ENCODE measurements at places on chromosomes 6 and 20. TPM values are rescaled to one million over a fixed set of nuclear protein-coding genes. Genes with fewer than 3 reads are reported as not detected.

DNA sequence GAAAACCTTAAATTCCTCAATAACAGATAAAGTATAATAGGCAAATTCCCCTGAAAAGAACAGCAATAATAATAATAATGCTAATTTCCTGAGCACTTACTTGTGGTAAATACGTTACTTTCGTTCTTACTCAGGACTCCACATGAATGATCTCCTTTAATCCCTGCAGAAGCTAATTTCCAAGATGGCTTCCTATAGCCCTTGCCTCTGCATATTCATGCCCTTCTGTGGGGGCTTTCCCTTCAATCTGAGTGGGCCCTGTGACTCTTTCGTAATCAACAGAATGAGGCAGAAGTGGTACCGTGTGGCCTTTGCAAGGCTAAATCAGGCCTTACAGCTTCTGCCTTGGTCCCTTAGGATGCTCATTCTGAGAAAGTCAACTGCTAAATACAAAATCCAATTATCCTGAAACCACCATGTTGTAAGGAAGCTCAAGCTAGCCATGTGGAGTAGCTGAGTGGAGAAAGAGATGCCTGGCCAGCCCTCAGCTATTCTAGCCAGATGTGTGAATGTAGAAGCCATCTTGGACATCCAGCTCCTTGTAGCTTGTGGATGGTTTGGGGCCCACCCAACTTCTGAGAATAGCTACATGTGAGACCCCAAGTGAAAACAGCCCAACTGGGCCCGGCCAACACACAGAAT, 50.5 kb downstream of the MCUR1 start:
- DNase-seq = no peak

GRCh38 chr6:100617633-100618350, 153.1 kb upstream of the SIM1 start:
- no peak for DNase-seq

- DNase-seq = no peak
Measured at GRCh38 chr6:14393910-14394309, 276.3 kb downstream of the CD83 start.

DNA sequence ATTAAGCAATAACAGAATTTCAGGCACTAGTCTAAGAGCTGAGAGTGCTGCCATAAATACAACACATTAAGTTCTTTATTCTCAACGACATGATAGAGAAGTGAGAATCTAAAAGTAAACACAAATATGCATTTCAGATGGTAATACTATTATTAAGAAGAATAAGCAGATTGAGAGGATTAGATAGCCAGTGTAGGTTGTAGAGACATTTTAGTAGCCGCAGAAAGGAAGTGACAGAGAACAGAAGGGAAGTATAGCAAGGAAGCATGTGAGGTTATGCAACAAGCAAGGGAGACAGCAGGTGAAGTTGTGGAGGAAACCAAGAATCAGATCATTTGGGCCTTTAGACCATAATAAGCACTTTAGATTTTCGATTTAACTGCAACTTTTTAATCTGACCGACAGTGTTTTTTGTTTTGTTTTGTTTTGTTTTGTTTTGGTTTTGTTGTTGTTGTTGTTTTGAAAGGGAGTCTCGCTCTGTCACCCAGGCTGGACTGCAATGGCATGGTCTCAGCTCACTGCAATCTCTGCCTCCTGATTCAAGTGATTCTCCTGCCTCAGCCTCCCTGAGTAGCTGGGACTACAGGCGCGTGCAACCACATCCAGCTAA, 737.0 kb upstream of the ADGRB3 start:
- no peak for DNase-seq

DNA sequence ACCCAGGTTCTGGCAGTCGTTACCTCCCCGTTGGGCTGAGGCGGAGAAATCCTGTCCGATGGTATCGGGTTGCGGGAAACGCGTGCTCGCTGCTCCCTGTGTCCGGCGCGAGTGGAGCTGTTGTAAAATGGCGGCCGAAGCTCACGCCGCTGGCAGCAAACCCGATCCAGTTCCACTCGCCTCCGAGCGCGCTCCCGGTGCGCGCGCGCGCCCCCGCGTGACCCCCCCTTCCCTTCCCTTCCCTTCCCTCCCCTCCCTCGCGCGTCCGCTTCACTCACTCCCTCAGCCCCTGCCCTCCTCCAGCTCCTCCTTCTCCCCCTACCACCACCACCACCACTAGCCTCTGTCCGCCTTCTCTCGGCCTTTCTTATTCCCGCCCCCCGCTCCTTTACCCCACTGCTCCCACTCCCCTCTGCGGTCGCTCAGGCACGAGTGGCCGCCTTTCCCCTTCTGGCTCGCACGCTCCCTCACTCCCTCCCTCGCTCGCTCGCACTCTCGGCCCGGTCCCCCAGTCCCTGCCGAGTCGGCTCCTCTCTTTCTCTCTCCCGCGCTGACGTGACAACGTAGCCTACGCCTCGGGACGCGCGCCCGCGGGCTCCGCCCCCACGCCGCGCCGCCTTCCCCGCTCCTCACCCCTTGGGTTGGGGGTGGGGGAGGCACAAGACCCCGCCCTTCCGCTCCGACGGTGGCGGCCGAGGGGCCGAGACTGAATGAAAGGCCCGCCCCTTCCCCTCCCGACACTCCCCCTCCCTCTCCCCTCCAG, at the start of gene SYNCRIP:
TSS of gene SYNCRIP (minus strand) at position 113 of the 763 bp plus-strand sequence. CDS start 1,447 bp downstream, outside the sequence.
- DNase-seq = peak; percentile 100

DNA sequence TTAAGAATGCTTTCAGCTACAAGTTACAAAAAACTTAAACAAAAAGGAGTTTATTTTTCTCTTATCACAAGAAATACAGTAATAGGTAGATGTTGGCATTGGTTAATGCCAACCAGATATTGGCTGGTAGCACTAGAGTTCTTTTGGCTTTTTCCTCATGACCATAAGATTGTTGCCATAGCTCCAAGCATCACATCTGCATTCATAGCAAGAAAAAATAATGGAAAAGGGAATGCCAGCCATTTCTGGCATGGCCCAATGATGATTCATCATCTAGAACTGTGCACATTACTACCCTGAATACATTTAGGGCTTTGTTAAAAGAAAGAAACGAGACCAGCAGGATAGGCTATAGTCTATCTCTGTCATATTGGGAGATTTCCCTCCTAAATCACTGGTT, 20.8 kb upstream of the SIRT5 start:
- no peak for DNase-seq

- no peak for DNase-seq
Measured at GRCh38 chr6:162706232-162706631, 21.3 kb downstream of the PRKN start.

DNA sequence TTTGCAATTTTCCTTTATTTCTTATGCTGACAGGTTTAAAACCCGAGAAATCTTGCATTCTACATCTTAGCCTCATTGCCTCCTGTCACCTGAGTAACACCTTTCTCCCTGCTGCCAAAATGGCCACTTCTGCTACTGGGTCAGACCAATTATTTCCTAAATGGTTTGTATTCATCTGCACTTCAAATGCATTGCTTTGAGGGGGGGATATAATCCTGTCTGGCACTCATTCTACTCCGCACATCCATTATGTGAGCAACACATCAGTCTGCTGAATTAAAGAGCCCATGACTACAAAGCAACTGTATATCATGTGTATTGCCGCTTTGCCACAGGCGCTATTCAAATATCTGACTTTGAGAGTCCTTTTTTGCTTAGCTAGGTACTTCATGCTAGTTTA, 141.6 kb upstream of the TSHZ2 start:
- no peak for DNase-seq

GRCh38 chr6:132247381-132248159, 153.7 kb downstream of the MOXD1 start:
- DNase-seq = no peak

- peak; percentile 82 for DNase-seq
Measured at GRCh38 chr6:82017288-82017687, 230.3 kb downstream of the IBTK start.

DNA sequence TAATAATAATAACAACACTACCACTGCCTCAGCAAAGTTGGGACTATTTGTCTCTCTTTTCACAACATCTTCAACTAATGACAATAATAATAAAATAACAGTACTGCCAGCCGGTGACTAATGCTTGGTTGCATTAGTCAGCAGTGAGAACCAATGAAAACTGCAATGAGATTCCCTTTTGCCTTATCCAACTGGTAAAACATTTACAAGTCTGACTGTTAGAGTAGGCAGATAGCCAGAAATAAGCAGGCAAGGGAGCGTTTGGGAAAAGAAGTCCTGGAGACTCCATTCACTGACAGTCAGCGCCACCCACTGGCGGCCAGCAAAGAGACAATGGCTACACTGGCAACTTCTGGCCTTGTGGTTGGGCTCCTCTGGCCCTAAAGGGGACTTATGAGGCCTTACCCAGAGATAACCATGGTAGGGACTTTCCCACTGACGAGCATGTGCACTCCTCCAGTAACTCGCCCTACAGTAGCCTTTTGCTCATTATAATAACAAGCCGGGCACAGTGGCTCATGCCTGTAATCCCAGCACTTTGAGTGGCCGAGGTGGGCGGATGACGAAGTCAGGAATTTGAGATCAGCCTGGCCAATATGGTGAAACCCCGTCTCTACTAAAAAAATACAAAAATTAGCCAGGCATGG, 3.4 kb upstream of the NSFL1C start:
- DNase-seq = peak; percentile 99

GRCh38 chr6:97820400-97820799, 537.4 kb upstream of the MMS22L start:
- DNase-seq = no peak

DNA sequence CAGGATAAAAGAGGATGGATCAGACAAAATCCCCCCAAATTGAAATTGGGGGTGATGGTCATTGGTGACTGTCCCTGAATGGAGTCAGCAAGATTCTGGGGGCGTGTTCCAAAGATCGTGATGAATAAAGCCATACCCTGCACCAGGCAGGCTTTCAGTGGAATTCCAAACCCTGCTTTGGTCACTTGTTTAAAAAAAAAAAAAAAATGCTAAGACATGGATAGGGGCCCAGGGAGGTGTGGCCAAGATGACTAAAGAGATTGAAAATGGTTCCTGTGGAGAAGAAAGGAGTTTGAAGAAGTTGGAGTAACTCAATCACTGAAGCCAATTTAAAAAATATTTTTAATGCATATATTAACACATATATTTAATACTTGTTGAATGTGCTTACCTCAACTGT, 161.4 kb upstream of the KCNG1 start:
- DNase-seq = peak; percentile 17

DNA sequence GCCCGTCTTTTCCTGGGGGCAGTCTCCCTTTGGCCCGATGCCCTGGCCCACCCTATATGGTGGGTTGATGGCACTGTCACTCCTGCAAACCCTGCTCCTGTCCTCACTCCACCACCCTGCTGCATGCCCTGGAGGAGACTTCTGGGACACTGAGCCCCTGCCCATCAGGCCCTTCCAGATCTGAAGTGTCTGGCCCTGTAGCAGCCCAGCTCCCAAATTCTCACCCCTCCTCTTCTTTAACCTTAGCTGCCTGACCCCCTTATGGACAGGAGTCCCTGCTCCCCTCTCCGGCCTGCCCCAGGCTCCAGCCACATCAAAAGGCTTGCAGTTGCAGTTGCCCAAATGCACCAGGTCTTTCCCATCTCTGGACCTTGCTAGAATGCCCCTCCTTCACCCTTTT, 20.8 kb upstream of the SLC32A1 start:
- no peak for DNase-seq

- peak; percentile 61 for DNase-seq
Measured at GRCh38 chr6:158803733-158804143, 15.4 kb downstream of the EZR start.

DNA sequence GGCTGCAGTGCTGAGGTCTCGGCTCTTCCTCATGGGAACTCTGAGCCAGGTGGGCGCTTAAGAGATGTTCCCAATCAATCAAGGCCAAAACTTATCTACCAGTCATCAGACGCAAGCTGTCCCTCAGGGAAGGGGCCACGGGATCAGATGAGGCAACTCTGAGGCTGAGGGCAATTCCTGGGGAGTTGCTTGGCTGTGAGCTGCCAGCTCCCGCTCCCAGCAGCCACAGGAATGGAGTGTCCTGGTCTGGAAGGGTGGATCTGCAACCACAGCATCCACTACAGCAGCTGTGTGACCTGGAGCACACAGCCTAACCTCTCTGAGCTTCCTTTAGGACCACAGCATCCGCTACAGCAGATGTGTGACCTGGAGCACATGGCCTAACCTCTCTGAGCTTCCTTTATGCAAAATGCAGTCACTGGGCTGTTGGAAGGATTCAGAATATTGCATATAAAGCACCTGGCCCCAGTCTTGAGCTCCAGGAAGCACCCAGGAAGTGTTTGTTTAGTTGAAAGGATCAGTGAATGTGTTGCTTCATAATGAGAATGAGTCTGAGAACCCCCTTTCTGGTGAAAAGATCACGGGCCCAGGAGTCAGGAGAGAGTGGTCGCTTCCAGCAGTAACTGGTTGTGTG, 60.9 kb downstream of the TFAP2C start:
- DNase-seq = peak; percentile 33

DNA sequence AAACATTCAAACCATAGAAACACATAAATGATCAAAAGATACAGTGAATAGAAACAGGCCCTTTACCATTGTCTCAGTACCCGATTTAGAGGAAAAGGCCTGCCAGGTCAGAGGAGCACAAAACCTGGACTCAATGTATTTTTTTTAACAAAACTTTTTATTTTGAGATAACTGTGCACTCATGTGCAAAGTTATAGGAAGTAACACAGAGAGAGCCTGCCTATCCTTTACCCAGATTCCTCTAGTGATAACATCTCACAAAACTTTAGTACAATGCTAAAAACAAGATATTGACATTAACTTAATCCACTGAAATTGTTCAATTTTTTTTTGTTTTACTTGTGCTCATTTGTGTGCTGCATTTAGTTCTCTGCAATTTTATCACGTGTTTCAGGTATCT, 36.8 kb upstream of the SAMD3 start:
- no peak for DNase-seq

DNA sequence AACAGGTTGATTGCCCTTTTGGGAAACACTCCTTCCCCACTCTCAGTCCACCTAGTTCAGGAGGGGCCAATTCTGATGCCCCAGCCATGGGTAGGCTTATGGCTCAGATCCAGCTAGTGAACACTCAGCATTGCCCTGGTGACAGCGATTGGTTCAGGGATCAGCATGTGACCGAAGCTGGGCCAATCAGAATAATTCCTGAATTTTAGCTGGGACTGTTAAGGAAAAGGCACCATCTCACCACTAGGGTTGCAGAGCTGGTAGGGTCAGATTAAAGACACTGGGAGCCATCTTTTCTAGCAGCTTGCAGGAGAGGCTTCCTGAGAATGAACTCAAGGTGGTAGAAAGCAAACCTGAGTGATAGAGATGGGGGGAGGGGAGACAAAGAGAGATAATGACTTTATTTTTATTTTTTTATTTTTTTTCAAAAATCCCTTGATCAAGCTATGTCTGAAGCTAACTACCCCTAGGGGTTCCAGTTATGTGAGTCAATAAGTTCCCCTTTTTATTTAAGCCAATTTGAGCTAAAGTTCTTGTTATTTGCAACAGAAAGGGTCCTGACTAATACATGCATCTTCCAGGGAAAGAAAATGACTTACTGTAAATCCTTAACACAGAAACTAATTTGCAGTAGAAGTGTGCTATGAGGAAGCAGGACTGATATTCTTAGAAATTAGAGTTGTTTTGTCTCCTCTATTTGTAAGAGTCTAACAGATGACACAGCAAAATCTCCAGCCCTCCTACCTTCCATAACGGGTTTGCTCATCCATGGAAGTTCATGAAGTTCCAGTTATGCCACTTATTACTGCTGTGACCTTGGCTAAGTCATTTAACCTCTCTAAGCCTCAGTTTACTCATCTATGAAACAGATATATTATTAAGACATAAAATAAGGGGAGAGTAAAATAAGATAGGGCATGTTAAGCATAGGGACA, 44.7 kb downstream of the EYA2 start:
- no peak for DNase-seq

The ZNF341 gene
- total RNA-seq = 0.68 TPM

The SLC26A8 gene
- total RNA-seq = not detected

The HRH3 gene
- total RNA-seq = not detected

The BAG2 gene
- 23.3 TPM for total RNA-seq

The SLC35A1 gene
- 22.6 TPM for total RNA-seq

The OR2J3 gene
- not detected for total RNA-seq

The HLA-DRA gene
- total RNA-seq = 0.46 TPM

The EDN1 gene
- 30.2 TPM for total RNA-seq

The PNLDC1 gene
- total RNA-seq = not detected

Data from Daoy (cell line).